ENCODE measurements at places on chromosomes 1 and 21.

- no peak for DNase-seq
Observed at GRCh38 chr21:32772281-32773047, 909 bp upstream of the PAXBP1 start.

DNA sequence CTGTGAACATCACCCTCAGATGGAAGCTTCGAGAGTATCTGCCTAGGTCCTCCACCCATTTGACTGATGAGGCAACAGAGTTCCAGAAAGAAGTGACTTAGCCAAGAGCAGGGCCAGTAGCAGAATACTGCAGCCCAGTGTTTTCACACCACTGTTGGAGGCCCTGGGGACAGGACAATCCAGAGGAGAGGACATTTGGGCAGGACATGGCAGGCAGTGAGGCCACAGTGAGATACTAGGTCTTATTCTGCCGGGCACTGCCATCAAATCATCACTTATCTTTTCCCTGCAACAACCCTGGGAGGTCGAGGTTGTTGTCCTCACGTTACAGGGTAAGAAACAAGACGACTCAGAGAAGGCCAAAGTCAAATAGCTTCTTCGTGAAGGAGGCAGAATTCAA is 5.5 kb upstream of the FOXO6 start:
- DNase-seq: no peak

- no peak for DNase-seq
Observed at GRCh38 chr1:101960142-101960541, 36.6 kb downstream of the OLFM3 start.

DNA sequence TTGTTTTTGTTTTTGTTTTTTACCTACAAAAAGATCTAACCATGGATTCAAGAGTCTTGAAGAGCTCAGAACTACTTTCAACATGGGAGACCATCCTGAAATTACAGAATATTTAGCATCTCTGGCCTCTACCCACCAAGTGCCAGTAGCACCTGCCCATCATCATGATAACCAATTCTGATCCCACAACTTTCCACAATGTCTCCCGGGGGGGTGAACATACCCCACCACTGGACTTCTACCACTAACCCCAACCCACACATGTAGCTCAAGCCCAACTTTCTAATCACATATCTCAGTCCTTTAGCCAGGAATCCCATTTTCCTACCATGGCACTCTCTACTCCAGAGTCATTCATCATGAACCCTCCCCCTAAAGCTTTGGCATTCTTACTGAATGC is 15.7 kb upstream of the IFNAR2 start:
- no peak for DNase-seq

GRCh38 chr1:29482991-29483390 is 246.7 kb downstream of the PTPRU start:
- no peak for DNase-seq

- no peak for DNase-seq
Observed at GRCh38 chr1:166383635-166384346, 217.0 kb upstream of the FAM78B start.

GRCh38 chr1:27086026-27086425 is 68.9 kb downstream of the SLC9A1 start:
- DNase-seq: no peak
